EL (cell line): ENCODE measurements at places on chromosomes 12 and 14.
A peak's percentile ranks its signal among the peaks of the same experiment; 100 is the strongest.

DNA sequence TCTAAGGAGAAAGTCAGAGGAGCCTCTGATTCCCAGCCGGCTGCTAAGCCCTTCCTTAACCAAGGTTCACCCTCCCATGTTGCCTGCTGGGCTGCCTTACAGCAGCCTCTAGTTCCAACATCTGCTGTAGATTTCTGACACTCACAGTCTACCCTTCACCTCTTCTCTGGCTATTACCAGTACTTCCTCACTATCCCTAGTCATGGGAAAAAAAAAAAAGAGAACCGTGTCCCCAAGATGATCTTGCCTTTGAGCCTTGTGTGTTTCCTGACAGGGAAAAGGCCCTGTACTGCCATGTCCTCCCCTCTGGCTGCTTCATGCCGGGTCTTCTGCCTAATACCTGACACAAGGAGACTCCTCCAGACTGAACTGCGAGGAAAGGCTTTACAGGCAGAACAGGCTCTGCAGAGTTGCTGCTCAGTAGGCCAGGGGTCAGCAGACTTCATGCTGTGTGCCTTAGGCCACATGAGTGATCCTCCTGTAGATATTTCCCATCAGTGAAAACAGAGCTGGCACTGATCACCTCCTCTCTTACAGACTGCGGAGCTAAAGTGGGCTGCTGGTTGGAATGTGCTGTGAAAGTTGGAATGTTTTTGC is 46.8 kb downstream of the PRKCH start:
- DNase-seq, result no peak

GRCh38 chr12:102454808-102455760 is 25.3 kb downstream of the IGF1 start:
- no peak for DNase-seq

- peak; percentile 63 for DNase-seq
These were observed 17.7 kb upstream of the PGF start for GRCh38 chr14:74973003-74973653.

- DNase-seq, result no peak
These were observed 56.9 kb downstream of the HSP90AA1 start for GRCh38 chr14:102029956-102030355.
